ENCODE measurements at places on chromosomes 4 and X.

- no peak for DNase-seq
Observed at GRCh38 chr4:84401701-84402306, 97.3 kb downstream of the NKX6-1 start.

- DNase-seq = no peak
Observed at GRCh38 chrX:48045410-48046311, 25.8 kb downstream of the ZNF630 start.

GRCh38 chrX:65667157-65667502, 324 bp upstream of the MSN start:
- DNase-seq = no peak

GRCh38 chrX:19593690-19594089, 78.4 kb upstream of the MAP3K15 start:
- DNase-seq = no peak

Measured in stimulated activated CD8-positive, alpha-beta memory T cell treated with anti-CD3 and anti-CD28 coated beads, Interleukin-4, amount 100 ng/mL, for 4 hours (primary cell).